Activated CD4-positive, alpha-beta T cell treated with anti-CD3 and anti-CD28 coated beads, Interleukin-2, amount 10 ng/mL, durations not matched to agents 7 days and 5 days (primary cell): ENCODE measurements at places on chromosomes 2 and 18. TPM values are rescaled to one million over a fixed set of nuclear protein-coding genes. Genes with fewer than 3 reads are reported as not detected.
A peak's percentile ranks its signal among the peaks of the same experiment; 100 is the strongest.

ERFE gene
- not detected for total RNA-seq

KDSR gene
- total RNA-seq = 56.1 TPM

ASIC4 gene
- not detected for total RNA-seq

GPR17 gene
- not detected for total RNA-seq

DYNAP gene
- not detected for total RNA-seq

GALNT13 gene
- not detected for total RNA-seq

KCNK3 gene
- total RNA-seq = not detected

TNS1 gene
- total RNA-seq = 13.5 TPM

DAW1 gene
- not detected for total RNA-seq

CHST9 gene
- total RNA-seq = not detected

- H3K36me3 ChIP-seq = no peaks in the 10 kb centered on the region
- no peaks in the 10 kb centered on the region for H3K4me1 ChIP-seq
- H3K27me3 ChIP-seq = no peaks in the 10 kb centered on the region
- no peak overlapping the region for H3K27ac ChIP-seq
- DNase-seq = no peak
Measured at GRCh38 chr2:189024901-189025618, 50.9 kb downstream of the COL3A1 start.

GRCh38 chr2:241272303-241273209 is 42.9 kb downstream of the HDLBP start:
- peaks cover 33% of the 10 kb centered on the region for H3K36me3 ChIP-seq
- no peaks in the 10 kb centered on the region for H3K27me3 ChIP-seq
- DNase-seq = peak; percentile 44
- H3K4me1 ChIP-seq = peaks cover 42% of the 10 kb centered on the region

DNA sequence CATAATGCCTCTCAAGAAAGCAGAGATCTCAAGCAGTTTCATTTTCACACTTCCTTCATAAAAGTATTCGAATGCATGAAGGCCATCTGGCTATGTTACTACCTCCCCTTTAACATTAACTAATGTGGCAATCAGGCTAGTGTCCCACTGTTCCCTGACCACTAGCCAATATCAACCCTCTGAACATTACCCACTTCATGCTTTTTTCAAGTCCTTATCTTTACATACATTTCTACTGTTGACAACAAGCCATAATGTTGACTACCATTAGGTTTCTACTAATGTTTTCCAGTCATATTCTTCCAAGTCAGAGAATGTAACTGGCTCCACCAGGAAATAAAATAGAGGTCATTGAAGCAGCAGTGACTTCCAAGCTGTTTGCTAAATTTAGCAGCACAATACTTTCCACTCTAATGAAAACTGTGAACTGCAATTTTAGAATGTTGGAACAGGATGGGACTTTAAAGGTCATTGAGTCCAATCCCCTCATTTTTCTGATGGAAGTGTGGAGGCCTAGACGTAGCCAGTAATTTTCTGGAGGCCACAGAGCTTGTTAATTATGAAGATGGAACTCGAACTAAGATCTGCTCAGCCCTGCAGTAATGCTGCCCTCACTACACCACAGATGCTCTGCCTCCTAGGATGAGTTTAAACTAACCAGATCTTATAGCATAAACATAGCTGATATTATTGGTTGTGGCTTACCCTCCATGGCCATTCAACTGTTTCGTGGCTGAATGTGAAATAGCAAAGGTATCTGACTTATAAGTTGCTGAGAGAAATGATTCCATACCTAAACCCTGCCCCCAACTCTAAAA is 630 bp upstream of the PPP1R1C start:
- no peaks in the 10 kb centered on the region for H3K4me1 ChIP-seq
- H3K27ac ChIP-seq = no peak overlapping the region
- H3K27me3 ChIP-seq = no peaks in the 10 kb centered on the region
- H3K36me3 ChIP-seq = no peaks in the 10 kb centered on the region
- no peak for DNase-seq

GRCh38 chr2:187011206-187011832 is 162.3 kb upstream of the ZSWIM2 start:
- H3K4me3 ChIP-seq = no peak overlapping the region
- no peaks in the 10 kb centered on the region for H3K36me3 ChIP-seq
- no peak for DNase-seq
- no peaks in the 10 kb centered on the region for H3K27me3 ChIP-seq
- no peaks in the 10 kb centered on the region for H3K4me1 ChIP-seq

DNA sequence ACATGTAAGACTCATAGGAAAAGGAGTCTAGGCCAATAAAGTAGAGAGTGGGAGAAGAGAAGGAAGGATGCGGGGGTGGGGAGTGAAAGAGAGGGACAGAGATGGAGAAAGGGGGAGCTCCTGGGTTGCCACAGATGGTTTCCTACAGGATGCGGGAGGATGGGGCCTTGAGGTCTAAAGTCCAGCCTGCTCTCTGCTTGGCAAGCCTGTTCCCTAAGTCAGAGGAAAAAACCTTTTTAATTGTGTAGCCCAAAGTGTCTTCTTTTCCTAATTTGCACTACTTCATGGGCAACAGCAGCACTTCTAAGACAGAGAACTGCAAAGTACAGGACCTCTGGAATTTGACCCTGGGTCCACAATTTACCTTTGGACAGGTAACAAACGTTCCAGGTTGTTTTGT is 1.4 kb upstream of the FAM110C start:
- H3K27ac ChIP-seq = no peak overlapping the region
- DNase-seq = no peak
- no peaks in the 10 kb centered on the region for H3K36me3 ChIP-seq
- no peak overlapping the region for H3K4me3 ChIP-seq

- H3K27ac ChIP-seq = no peak overlapping the region
- H3K4me3 ChIP-seq = no peak overlapping the region
- no peak for DNase-seq
- no peaks in the 10 kb centered on the region for H3K4me1 ChIP-seq
- H3K36me3 ChIP-seq = no peaks in the 10 kb centered on the region
Measured at GRCh38 chr18:52829876-52830405, 489.9 kb downstream of the DCC start.

DNA sequence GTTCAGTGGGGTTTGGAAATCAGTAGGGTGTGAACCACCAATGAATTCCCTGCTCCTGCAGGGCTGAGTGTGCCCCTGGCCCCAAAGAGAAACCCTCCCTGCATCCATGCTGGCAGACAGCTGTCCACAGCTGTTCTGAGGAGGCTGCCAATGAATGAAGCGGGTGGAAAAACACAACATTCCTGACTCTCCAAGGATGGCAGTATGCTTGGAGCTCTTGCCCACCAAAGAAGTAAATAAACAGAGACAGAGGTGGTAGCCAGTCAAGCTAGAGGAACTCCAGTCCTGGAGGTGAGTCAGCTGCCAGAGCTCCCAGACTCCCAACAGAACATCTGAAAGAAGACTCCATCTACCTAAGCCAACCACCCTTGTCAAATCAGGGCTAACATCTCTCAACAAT is 6.2 kb downstream of the ZBTB7C start:
- peaks cover 22% of the 10 kb centered on the region for H3K4me1 ChIP-seq
- no peaks in the 10 kb centered on the region for H3K36me3 ChIP-seq

DNA sequence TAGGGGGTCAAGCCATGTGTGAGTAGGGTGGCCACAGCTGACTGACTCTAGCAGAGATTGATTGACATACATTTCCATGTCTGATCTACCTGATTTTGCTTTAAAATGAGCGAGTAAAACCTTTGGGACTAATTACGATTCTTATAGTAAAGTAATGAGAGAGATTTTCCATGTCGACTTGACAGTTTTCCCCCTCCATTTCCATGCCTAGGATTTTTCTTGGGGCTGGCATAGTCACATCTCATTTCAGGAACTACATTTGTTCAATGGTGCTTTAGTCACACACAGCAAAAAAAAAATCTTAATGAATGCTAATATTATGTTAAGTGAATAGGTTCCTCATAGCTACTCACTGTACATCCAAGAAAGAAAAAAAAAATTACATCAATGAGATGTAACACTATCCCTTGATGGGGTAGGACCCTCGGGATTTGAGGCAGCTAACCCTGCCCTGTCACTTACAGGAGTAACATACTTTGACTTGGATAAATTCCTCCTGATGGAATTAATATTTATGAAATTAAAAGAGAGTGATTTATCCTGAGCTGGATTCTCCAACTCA is 690.9 kb downstream of the TDRD15 start:
- no peaks in the 10 kb centered on the region for H3K4me1 ChIP-seq
- no peak for DNase-seq
- no peaks in the 10 kb centered on the region for H3K27me3 ChIP-seq
- H3K36me3 ChIP-seq = no peaks in the 10 kb centered on the region
- H3K27ac ChIP-seq = no peak overlapping the region
- H3K4me3 ChIP-seq = no peak overlapping the region

- H3K4me3 ChIP-seq = no peak overlapping the region
- no peak for DNase-seq
- H3K27me3 ChIP-seq = no peaks in the 10 kb centered on the region
- H3K27ac ChIP-seq = no peak overlapping the region
- H3K36me3 ChIP-seq = no peaks in the 10 kb centered on the region
- no peaks in the 10 kb centered on the region for H3K4me1 ChIP-seq
Measured at GRCh38 chr18:67742954-67743353, 226.4 kb upstream of the DSEL start.

DNA sequence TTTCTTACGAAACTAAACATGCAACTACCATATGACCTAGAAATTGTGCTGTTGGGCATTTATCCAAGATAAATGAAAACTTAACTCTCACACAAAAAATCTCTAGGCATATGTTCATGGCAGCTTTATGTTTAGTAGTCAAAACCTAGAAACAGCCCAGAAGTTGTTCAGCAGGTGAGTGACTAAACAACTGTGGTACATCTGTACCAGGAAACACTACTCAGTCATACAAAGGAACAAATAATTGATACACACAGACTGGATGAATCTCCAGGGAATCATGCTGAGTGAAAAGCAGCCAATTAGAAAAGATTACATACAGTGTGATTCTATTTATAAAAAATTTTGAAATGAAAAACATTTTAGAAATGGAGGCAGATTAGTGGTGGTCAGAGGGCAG is 29.3 kb downstream of the DYNC2LI1 start:
- no peaks in the 10 kb centered on the region for H3K4me1 ChIP-seq
- no peaks in the 10 kb centered on the region for H3K27me3 ChIP-seq
- no peaks in the 10 kb centered on the region for H3K36me3 ChIP-seq
- H3K4me3 ChIP-seq = no peak overlapping the region
- H3K27ac ChIP-seq = no peak overlapping the region
- no peak for DNase-seq

- H3K27me3 ChIP-seq = peaks cover 2% of the 10 kb centered on the region
- no peaks in the 10 kb centered on the region for H3K36me3 ChIP-seq
- no peaks in the 10 kb centered on the region for H3K4me1 ChIP-seq
Measured at GRCh38 chr18:42281124-42281523, 326.1 kb downstream of the PIK3C3 start.

GRCh38 chr2:201470821-201471731 is 19.5 kb downstream of the STRADB start:
- no peak overlapping the region for H3K27ac ChIP-seq
- no peak for DNase-seq
- H3K4me1 ChIP-seq = peaks cover 3% of the 10 kb centered on the region
- peaks cover 50% of the 10 kb centered on the region for H3K36me3 ChIP-seq
- no peaks in the 10 kb centered on the region for H3K27me3 ChIP-seq

DNA sequence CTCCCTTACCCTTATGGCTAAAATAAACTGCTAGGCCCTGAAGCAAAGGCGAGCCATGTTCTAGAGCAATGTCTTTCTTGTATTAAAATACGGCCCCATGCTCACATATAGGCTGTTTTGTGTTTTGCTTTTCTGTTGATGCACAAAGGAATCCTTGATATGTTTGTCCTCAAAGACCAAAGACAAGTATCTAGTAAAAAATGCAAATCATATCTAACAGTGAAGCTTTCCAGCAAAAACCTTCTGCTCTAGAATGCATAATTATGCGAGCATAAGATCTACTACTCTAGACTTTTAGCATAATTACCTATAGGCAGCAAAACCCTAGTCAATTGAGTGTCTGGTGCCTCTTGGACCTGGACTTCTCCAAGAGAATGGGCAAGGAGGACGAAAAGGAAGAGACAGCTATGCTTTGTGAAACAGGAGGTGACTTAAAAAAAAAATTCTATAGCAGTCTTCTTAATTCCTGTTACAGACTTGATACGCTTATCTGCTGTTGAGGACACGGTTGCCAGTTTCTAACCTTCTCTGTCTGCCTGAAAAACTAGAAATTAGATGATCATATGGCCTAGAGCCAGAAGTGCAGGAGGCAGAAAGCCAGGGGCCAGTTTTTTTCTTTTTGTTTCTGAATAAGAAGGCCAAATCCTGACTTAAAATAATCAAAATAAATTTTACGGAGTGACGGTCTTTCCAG is 1.5 kb upstream of the AMMECR1L start:
- peaks cover 30% of the 10 kb centered on the region for H3K4me1 ChIP-seq
- H3K4me3 ChIP-seq = peak overlapping the region; percentile 80
- H3K27ac ChIP-seq = peak overlapping the region; percentile 85
- peaks cover 17% of the 10 kb centered on the region for H3K36me3 ChIP-seq
- no peak for DNase-seq
